ENCODE measurements at places on chromosomes 1 and 21. TPM values are rescaled to one million over a fixed set of nuclear protein-coding genes. Genes with fewer than 3 reads are reported as not detected.

GRCh38 chr1:75083223-75083622 lies 51.0 kb upstream of the LHX8 start:
- no peaks in the 10 kb centered on the region for H3K36me3 ChIP-seq
- DNase-seq = no peak
- no peaks in the 10 kb centered on the region for H3K27me3 ChIP-seq
- H3K4me1 ChIP-seq = no peaks in the 10 kb centered on the region

DNA sequence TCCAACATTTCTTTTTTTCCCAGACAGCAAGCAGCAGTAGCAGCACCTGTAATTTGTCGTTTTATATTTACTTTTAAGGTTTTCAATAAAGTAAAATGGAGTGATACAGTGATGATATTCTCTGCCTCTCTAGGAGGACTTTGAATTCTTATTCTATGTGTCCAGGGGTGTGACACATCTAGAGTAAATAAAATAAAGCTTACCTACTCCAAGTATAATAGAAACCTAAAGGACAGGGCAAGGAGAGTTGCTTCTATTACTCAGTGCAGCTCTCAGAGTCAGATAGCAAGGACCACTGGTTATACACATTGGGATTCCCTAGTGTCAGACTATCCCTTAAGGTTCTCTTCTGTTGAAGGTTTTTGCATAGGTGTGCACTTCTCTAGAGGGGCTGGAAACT lies 95.9 kb downstream of the LMO4 start:
- H3K27ac ChIP-seq = no peak overlapping the region
- H3K4me3 ChIP-seq = no peak overlapping the region
- H3K36me3 ChIP-seq = no peaks in the 10 kb centered on the region
- DNase-seq = no peak

- DNase-seq = no peak
- no peak overlapping the region for H3K4me3 ChIP-seq
- H3K4me1 ChIP-seq = no peaks in the 10 kb centered on the region
- no peak overlapping the region for H3K27ac ChIP-seq
- H3K36me3 ChIP-seq = no peaks in the 10 kb centered on the region
- H3K27me3 ChIP-seq = no peaks in the 10 kb centered on the region
Measured at GRCh38 chr1:29455781-29456180, 219.5 kb downstream of the PTPRU start.

- H3K4me3 ChIP-seq = no peak overlapping the region
- no peak for DNase-seq
- H3K36me3 ChIP-seq = no peaks in the 10 kb centered on the region
- H3K27me3 ChIP-seq = no peaks in the 10 kb centered on the region
- no peak overlapping the region for H3K27ac ChIP-seq
Measured at GRCh38 chr21:14076143-14076806, 134.5 kb downstream of the LIPI start.

DNA sequence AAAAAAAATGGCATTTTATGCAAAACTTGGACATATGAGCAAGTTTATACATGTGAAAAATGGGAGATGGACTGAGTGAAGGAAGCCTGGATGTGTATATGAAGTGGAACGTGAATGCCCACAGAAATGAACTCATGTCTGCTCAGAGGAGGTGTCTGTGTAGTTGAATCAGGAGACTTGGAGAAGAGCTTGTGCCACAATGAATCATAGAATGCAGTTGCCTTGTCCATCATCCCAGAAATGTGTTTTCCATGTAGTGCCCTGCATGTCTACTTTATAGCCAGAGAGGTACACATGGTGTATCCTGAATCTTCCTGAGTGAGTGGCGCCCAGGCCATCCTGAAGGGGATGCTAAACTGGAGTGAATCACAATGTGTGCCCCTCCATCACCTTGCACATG lies 2.6 kb upstream of the ILDR2 start:
- no peaks in the 10 kb centered on the region for H3K27me3 ChIP-seq
- DNase-seq = no peak
- H3K36me3 ChIP-seq = no peaks in the 10 kb centered on the region
- H3K4me3 ChIP-seq = no peak overlapping the region
- H3K4me1 ChIP-seq = no peaks in the 10 kb centered on the region

DNA sequence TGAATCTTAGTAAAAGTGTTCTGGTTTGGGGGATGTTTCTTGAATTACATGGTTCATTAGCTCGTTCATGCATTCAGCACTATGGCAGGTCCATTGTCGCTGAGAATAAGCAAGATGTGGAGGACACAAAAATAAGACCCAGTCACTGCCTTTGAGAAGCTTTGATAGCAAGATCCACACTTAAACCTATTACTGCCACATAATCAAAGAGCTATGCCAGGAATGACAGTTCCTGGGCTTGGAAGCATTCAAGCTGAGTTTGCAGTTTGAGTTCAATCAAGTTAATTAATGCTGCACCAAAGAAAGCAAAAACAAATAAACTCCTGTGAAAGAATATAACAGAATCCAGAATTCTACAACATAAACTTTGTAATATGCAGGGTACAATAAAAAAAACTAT lies 131.8 kb downstream of the MIS18A start:
- H3K36me3 ChIP-seq = no peaks in the 10 kb centered on the region
- peaks cover 9% of the 10 kb centered on the region for H3K4me1 ChIP-seq
- H3K27ac ChIP-seq = no peak overlapping the region
- no peak overlapping the region for H3K4me3 ChIP-seq
- no peaks in the 10 kb centered on the region for H3K27me3 ChIP-seq

- H3K4me1 ChIP-seq = peaks cover 12% of the 10 kb centered on the region
- no peaks in the 10 kb centered on the region for H3K36me3 ChIP-seq
- peak within 1 kb of the TSS; percentile 0 for H3K4me3 ChIP-seq
Measured at GRCh38 chr1:209704584-209704983, at the start of gene HSD11B1. HSD11B1 (plus strand) TSS chr1:209704846; CDS start chr1:209704943, 97 bp downstream.

DNA sequence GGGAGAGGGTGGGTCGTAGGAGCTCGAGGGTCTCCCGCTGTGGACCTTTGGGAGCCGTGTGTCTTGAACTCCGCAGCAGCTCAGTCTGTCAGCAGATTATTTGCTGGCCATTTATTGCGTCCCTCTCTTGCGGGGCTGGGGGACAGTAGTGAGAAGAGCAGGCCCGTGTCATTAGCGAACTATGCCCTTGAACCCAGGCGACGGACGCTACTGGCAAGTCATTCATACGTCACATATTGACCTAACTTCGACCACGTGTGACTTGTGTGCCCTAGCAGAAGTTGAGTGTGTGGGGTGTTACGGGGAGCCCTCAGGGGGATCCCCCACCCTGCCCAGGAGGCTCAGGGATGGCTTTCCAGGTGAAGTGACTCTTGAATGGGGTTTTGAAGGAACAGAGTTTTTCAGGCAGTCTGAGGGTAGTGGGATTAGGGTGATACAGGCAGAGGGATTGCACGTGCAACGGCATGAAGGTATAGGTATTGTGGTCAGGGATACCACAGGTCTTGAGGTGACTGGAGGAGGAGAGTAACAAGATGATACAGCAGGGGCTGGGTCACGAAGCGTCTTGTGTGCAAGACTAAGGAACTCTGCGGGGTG lies 13.0 kb downstream of the RCC1 start:
- H3K4me3 ChIP-seq = peak overlapping the region; percentile 58
- DNase-seq = no peak
- H3K27me3 ChIP-seq = no peaks in the 10 kb centered on the region
- H3K27ac ChIP-seq = peak overlapping the region; percentile 83
- peaks cover 5% of the 10 kb centered on the region for H3K4me1 ChIP-seq
- no peaks in the 10 kb centered on the region for H3K36me3 ChIP-seq

DNA sequence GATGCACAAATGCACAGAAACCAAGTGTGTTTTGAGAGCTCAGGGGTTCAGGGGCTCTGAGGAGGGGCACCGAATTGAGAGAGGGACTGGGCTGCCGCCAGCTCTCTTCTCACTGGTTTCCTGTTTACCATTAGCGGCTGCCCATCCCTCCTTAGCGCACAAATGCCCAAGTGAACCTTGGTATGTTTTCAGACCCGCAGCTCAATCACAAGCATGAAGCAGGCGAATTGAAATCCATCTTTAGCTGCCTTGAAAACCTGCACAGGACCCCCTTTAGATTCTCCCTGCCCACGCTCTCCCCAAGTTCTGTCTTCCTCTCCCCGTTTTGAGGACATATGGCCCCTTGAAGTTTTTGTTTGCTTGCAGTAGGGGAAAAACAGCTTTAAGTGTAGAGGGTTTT lies 61.1 kb upstream of the ACOT11 start:
- H3K4me1 ChIP-seq = peaks cover 13% of the 10 kb centered on the region
- peak; percentile 35 for DNase-seq
- peak overlapping the region; percentile 54 for H3K4me3 ChIP-seq
- no peaks in the 10 kb centered on the region for H3K36me3 ChIP-seq

DNA sequence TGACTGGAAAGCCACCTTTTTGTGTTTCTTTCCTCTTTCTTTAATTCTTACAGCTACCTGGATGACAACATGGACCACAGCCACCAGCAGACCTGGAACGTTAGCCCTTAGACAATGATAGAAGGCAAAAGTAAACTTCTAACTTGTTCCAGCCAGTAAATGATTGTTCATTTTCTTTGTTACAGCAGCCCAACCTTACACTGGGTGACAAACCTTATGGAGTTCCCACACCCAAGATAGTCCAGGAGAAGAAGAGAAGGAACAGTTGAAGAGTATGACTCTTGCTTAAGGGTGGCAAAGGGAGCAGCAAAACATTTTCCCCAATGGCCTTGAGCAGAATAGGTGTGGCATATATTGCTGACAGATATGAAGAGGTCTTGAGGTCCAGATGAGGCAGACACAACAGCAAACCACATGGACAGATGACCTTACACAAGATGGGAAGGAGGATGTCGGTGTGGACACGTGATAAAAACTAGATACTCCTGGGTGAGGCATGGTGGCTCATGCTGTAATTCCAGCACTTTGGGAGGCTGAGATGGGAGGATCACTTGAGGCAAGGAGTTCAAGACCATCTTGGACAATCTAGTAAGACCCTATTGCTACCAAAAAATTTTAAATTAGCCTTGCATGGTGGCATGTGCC lies 11.8 kb upstream of the FAM76A start:
- H3K27me3 ChIP-seq = no peaks in the 10 kb centered on the region
- H3K4me1 ChIP-seq = no peaks in the 10 kb centered on the region
- no peak for DNase-seq

- H3K4me1 ChIP-seq = peaks cover 5% of the 10 kb centered on the region
- no peaks in the 10 kb centered on the region for H3K27me3 ChIP-seq
- H3K36me3 ChIP-seq = no peaks in the 10 kb centered on the region
- H3K4me3 ChIP-seq = peak within 1 kb of the TSS; percentile 47
Measured at GRCh38 chr1:37793773-37794371, at the start of gene MANEAL. MANEAL (plus strand) TSS chr1:37793847; CDS start chr1:37794183, 336 bp downstream.

The FAM72D gene
- total RNA-seq = 0.46 TPM

The CAMK2N1 gene
- total RNA-seq = 16.6 TPM

The TUFT1 gene
- 8.7 TPM for total RNA-seq

The GADD45A gene
- total RNA-seq = 56.6 TPM

The SERPINC1 gene
- total RNA-seq = 1.1 TPM

Measured in ovary (tissue), 10 donors.